Neuronal stem cell (in vitro differentiated cells): ENCODE measurements at places on chromosomes 12 and 14.

DNA sequence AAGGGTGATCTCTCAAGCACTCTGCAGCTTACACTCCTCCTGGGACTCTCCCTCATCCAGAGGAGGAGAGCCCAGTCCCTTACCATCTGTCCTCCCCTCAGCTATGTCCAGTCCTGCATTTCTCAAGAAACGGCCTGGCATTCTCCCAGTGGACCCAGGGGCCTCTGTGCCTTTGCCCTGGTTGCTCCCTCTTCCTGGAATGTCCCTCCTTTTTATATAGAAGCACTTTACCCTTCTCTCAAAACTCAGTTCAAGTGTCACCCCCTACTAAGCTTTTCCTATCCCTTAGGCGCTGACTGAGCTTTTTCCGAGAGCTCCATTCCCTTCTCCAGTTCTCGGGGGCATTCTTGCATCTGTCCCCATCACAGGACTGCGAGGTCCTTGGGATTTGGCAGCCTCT is 8.9 kb upstream of the GLRX5 start:
- DNase-seq, result no peak

DNA sequence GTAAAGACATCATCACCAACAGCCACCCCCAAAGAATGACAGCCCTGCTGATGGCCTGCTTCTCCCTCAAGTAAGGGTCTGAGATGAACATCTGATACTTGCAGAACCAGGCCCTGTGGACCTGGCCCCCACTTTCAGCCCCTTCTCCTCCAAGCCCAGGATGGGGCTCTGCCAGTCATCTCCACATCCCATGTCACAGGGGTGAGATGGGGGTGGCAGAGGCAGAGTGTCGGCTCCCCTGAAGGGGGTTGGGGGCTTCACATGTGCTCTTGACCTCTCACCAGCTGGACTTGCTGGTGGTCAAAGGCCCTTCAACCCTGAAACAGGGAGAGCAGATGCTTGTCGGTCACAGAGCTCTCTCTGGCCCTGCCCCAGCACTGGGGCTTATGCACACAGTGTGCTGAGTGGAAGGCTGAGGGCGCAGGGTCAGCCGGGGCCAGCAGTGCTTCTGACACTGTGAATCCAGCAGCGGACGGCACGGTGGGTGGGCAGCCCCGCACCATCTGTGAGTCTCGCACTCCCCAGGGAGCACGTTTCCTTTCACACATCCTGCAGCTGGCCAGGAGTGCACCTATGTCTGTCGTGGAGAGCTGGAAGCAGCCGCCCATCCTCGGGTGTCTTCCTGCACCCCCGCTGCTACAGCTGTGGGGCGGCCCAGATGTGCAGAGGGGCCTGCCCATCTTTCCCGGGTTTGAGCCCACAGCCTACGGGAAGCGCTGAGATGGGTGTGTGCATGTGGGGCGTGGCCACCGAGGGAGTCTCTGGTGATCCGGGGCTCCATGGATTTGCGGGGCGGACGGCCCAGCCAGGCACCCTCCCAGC is 94.3 kb downstream of the ADGRD1 start:
- no peak for DNase-seq

- no peak for DNase-seq
These were observed 11.2 kb upstream of the RNU6-7 start for GRCh38 chr14:32190673-32191072.

DNA sequence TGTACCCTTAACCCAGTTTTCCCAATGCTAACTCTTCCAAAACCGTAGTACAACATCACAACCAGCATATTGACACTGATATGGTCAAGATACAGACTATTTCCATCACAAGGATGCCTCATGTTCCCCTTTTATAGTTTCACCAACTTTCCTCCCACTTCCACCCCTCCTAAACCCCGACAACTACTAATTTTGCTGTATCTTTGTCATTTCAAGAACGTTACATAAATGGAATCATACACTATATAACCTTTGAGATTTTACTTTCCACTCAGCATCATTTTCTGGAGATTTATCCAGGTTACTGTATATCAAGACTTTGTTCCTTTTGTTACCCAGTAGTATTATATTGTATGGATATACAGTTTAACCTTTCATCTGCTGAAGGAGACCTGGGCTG is 88.9 kb downstream of the MED13L start:
- no peak for DNase-seq

DNA sequence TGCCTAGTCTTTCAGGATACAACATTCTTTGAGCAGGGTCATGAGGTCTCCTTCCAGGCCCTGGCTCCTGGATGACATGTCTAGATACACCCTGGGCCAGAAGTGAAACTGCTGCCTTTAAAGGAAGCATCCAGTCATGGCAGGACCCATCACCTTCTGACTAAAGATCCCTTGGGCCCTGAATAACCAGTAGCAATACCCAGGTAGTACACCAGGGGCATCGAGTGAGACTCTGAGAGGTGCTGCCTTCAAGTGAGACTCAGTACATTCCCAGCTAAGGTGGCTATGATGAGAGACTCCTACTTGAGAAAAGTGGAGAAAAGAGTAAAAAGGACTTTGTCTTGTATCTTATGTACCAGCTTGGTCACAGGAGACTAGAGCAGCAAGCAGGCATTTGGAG is 23.5 kb downstream of the OR6C68 start:
- no peak for DNase-seq

DNA sequence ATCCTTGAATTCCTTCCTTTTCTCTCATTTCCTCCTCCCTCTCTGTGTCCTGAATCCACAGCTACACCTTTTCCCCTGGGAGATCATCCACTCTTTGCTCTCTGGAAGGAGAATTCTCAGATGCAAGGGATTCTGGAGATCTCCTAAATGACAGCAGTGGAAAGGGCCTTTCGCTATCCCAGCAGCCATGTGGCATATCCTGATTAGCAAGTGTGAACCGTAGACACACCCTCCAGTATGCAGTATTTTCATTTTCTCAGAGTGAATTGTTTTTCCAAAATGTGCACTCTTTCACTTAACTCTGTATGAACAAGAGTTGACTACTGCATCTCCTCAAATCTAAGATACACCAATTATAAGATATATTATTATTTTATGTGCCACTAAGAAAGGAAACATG is 6.0 kb downstream of the GARIN2 start:
- DNase-seq, result no peak

- DNase-seq, result no peak
These were observed 73.3 kb downstream of the PTHLH start for GRCh38 chr12:27899151-27899661.

- no peak for DNase-seq
These were observed 56.4 kb upstream of the ISM2 start for GRCh38 chr14:77554816-77555599.

DNA sequence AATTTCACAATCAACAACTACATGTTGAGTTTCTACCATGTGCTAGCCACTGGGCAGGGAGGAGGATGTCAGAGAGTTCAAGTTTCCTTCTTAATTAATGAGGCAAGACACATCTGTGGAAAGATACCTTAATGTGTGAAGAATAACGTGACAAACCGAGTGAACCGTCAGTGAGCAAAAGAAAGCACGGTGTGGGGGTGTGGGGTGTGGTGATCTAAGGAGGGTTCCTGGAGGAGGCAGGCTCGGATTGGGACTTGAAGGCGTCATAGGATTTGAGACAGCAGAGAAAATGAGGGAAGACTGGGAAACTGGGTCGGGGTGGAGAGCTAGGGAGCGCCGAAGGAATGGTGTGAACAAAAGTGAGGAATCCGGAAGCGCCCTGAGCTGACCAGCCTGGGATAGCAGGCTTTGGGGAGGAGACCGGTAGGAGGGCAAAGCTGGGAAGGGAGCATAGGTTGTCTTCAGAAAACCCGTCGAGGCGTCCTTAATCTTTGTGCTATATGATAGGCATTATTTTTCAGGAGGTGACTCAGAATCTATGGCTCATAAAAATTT is 22.3 kb downstream of the GALNT8 start:
- no peak for DNase-seq

DNA sequence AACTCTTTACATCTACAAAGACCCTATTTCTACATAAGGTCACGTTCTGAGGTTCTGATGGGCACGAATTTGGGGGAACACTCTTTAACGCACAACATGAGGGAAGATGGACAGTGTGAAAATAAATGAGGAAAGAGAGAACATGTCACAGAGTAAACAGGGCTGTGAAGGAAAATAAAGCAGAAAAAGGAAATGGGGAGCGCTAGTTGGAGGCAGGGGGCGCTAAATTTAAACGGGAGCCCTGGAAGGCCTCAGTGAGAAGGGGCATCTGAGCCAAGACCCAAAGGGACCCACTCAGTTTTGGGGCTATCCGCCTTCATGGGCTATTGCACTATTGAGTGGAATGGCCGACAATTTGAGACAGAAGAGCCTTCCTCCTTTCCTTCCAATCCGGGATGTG is 50.5 kb downstream of the PLXNC1 start:
- DNase-seq, result no peak

DNA sequence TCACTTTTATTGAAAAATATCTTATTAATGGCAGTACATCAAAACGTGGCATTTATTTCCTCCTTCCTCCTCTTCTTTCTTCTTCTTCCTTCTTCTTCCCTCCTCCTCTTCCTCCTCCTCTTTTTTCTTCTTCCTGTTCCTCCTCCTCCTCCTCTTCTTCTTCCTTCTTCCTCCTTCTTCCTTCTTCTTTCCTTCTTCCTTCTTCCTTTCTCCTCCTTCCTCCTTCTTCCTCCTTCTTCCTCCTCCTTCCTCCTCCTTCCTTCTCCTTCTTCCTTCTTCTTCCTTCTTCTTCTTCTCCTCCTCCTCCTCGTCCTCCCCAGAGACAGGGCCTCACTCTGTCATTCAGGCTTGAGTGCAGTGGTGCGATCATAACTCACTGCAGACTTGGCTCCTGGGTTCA is 457.2 kb downstream of the AEBP2 start:
- no peak for DNase-seq

DNA sequence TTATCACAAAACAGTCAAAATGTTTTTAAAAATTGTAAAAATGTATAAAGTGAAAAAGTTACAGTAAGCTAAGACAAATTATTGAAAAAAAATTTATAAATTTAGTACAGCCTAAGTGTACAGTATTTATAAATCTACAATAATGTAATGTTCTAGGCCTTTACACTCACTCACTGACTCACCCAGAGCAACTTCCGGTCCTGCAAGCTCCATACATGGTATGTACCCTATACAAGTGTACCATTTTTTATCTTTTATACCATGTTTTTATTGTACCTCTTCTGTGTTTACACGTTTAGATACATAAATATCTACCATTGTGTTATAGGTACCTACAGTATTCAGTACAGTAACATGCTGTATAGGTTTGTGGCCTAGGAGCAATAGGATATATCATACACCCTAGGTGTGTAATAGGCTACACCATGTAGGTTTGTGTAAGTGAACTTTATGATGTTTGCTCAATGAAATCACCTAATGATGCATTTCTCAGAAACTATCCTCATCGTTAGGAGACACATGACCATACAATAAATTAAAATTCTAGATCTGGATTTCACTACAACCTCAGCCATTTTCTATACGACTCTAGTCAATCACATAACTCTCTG is 66.8 kb downstream of the TXNDC16 start:
- DNase-seq, result no peak

GRCh38 chr12:110182281-110182680 is 58.1 kb downstream of the IFT81 start:
- DNase-seq, result no peak

GRCh38 chr12:22252057-22252456 is 82.5 kb downstream of the ST8SIA1 start:
- no peak for DNase-seq

DNA sequence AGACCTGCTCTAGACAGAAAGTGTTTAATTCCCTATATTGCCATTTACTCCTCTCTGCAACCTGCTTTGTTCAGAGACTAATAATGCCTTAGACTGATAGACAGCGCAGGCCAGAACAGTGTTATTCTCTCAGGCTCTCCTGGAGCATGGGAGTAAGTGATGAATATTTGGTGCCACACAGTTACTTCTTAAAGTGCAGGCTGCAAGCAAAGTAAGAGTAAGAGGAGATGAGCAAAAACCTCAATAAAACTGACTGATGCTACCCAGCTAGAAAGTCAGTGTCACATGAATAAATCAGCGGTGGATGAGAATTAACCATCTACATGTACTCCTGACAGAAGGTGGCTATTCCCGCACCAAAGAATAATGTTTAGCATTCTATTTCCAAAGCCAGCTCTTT is 9.9 kb downstream of the TRIM9 start:
- no peak for DNase-seq

GRCh38 chr14:21095430-21096205 is 2.8 kb downstream of the ZNF219 start:
- no peak for DNase-seq

DNA sequence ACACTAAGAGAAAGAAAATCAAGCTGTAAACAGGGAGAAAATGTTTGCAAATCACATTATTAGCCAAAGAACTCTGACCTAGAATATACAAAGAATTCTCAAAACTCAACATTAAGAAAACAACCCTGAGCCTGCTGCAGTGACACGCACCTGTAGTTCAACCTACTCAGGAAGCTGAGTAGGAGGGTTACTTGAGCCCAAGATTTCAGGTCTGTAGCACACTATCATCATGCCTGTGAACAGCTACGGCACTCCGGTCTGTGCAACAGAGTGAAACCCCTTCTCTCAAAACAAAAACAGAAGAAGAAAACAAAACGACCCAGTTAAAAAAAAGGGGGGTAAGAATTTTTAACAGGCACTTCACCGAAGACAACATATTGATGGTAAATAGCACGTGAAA is 20.8 kb downstream of the SAV1 start:
- no peak for DNase-seq

DNA sequence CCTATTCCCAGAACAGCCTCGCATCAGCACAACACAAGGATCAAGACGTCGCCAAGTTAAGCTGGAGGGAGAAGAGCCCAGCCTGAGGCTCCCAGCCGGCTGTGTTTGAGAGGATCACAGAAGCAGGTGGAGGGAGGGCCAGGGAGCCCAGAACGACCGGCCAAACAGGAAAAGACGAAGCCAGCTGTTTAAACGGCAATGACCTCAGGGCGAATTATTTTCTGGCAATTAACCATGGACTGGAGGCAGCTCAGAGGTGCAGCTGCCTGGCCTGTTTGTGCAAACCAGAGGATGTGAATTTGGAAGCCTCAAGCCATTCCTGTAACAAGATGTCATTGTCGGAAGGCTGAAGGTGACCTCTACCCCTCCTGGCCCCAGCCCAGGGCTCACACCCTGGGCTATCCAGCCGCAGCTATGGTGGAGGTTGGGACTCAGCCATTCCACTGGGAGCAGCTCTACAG is 175.8 kb upstream of the PRMT8 start:
- DNase-seq, result no peak

DNA sequence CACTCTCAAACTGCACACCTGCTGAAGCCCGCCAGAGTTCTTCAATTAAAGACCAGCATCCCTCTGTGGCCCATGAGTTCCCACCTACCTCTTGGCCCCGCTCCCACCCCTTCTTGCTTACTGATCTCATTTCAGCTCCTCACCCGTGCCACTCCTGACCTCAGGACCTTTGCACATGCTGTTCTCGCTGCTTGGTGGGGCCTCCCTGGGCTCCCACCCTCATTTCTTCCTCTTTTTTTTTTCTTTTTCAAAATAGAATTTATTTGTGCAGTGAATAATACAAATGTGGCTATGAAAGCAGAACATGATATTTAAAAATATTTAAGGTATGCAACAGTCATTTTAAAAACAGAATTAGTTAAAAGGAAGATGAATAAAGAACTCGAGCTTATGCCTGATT is 8.5 kb upstream of the SERPINA9 start:
- no peak for DNase-seq
